Activated CD4-positive, alpha-beta T cell treated with anti-CD3 and anti-CD28 coated beads for 4 hours (primary cell): ENCODE measurements at places on chromosomes 3 and 15.

- DNase-seq: no peak
Measured at GRCh38 chr15:34719695-34720094, 35.1 kb downstream of the GJD2 start.

DNA sequence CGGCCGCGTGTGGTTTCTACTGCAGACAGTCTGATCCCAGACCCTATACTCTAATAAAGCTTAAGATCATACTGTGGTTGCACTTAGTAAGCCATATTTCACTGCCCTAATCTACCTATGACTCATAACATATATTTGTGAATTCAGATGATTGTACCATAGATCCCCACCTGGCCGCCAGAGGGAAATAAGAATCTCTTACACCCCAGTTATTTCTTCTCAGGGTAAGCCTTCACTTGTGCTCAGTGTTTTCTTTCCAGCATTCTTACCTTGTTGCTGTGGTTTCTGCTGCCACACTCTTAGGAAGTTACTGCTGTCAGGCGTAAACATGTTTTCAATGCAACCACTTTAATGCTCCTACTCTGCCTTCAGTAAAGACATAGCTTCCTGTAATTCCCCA is 105.9 kb downstream of the B3GALNT1 start:
- DNase-seq: no peak

DNA sequence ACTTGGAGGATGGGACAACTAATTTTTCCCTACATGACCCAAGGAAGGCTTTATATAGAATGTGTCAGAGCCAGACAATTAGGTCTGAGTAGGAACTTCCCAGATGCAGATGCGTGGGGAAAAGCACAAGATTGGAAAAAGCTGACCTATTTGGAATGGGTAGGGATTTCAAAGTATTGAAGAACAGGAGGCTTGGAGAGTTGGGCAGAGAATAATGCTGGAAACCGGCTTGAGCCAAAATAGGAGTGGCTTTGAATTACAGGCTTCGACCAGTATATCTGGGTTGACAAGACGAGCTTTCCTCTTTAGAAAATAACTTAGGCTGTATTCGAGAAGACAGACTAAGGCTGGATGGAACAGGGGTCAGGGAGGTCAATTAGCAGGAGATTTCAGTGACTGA is 181.1 kb downstream of the GBE1 start:
- DNase-seq: no peak

GRCh38 chr15:61041886-61042285 is 187.2 kb downstream of the RORA start:
- no peak for DNase-seq

DNA sequence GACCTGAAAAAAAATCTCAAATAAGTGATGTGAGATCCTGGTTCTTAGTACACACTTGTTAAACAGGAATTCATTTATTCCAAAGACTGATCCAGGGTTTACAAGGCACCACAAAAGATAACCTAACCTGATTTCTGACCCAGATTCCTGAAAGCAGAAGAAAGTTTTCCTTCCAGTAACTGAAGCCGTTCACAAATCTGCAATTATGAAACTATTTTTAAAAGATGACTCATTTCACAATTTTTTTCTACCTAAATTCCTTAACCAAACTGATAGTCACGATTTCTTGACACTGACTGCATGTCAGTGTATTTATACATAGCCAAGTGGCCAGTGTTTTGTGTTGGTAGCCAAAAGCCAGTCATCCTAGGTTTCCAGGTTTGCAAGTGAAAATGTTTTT is 17.1 kb downstream of the SLC9A9 start:
- no peak for DNase-seq

GRCh38 chr3:27577504-27577903 is 93.3 kb upstream of the SLC4A7 start:
- DNase-seq: no peak

GRCh38 chr3:138027821-138028220 is 17.9 kb downstream of the CLDN18 start:
- no peak for DNase-seq

GRCh38 chr3:114903213-114903612 is 243.9 kb downstream of the ZBTB20 start:
- no peak for DNase-seq

DNA sequence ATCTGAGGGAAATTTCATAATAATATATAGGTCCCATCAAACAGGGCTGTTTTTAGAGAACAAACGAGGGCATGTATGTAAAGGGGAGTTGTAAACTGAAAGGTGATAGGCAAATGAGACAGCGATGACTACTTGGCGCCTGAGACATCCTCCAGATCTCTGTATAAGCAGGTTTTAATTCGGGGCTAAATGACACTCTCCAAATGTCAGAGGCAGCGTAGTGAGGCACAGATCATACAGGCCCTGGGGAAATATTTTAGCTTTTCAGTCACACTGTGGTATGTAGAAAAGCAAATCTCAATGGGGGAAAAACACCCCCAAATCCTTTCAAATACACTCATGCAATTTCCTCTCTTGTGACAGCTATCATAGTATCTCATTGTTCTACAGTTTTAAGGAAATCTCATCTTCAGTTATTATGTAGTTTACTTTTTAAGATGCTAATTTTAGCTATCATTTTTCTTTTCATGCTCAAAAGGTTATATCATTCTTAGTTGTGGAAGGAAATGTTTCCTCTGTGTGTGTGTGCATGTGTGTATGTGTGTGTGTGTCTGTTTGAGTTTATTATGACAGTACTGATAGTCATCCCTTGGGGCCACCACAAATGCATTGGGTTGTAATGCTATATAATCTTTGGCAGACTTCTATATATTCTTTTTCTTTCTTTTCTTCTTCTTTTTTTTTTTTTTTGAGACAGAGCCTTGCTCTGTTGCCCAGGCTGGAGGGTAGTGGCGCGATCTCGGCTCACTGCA is 1.1 kb downstream of the TPRG1 start:
- no peak for DNase-seq

- DNase-seq: no peak
Measured at GRCh38 chr3:176562331-176562730, 635.0 kb downstream of the TBL1XR1 start.

- no peak for DNase-seq
Measured at GRCh38 chr3:196357905-196358304, 19.7 kb upstream of the TM4SF19 start.

DNA sequence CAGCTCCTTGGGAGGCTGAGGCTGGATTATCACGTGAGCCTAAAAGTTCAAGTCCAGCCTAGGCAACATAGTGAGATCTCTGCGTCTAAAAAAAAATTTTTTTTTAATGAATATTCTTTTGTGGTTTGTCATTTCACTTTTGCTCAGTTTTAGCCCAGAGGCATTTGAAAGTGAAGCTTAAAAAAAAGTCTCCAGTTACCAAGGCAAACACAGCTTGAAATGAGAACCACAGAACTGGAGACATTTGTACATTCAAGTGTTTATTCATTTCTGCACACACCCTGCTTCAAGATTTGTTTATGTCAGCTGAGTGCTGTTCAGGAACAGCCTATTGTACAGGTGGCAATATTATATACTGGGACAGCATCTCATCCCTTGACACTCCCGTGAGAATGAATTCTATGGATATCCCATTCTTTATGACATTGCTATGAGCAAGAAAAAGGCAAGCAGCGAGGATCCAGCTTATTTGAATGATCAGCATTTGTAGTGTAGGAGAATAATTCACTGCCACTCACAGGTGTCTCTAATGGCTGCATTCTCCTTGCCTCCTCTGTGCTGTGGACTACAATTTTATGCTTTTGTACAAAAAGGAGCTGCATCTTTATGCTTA is 444.8 kb upstream of the GRM7 start:
- no peak for DNase-seq

DNA sequence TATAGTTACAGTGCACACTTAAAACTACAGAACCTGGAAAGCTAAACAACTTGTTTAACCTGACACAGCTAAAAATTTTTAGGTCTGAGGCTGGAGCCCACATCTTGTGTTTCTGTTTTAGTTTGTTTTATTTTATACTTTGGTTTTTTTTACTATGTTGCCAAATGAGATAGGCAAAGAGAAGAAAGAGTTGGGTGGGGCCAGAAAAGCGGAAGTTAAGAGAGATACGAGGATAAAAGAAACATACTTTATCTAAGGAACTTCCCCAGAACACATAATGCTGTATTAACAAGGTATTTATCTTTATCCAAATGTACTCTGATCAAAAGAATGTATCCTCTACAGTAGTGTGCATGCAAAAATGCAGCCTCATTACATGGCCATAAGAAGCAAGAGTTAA is 1145.7 kb downstream of the EPHA3 start:
- no peak for DNase-seq

DNA sequence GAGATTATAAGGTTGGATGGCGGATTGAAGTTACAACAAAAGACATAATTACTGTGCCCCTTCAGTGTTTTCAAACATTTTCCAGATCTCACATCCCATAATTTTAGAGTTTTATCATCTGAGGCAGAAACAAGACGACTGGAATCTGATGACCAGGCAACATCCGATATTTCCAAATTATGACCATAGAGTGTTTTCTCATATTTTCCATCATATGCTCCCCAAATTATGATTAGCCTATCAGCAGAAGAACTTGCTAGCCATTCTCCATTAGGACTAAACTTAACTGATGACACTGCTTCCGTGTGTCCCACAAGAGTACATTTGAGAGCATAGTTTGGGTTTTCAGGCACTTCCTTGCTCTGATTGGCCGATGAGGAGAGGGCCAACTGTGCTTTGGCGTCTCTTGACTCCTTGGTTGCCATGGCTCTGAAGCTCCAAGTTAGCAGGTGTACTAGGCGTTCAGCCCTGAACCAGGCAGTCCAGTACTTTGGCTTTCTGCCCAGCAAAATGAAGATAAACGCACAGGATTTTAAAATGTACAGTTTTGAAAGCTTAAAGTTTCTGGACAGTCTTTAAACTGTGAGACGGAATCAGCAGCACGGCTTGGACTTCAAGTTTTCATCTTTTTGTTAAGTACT is 638 bp downstream of the WDR5B start:
- DNase-seq: peak; percentile 23

DNA sequence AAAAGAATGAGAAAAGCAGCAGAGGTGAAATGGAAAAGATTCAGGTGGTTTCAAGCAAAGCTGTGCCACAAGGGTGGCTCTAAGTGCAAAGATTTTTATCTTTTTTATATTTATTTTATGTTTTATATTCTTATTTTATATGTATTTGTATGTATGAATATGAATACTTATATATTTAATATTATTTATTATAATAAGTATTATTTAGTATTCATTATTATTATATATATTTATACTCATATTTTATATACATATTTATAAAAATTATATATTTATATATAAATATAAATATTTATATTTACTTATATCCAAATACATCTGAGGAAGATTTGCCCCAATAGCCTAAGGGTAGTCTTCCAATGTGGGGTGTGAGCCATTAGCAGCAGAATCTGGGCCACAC is 1002.0 kb downstream of the CADM2 start:
- DNase-seq: no peak

GRCh38 chr3:176919836-176920765 is 277.2 kb downstream of the TBL1XR1 start:
- DNase-seq: no peak

- no peak for DNase-seq
Measured at GRCh38 chr3:150414258-150414657, 6.2 kb downstream of the TSC22D2 start.

GRCh38 chr3:184543843-184544512 is 17.6 kb upstream of the EPHB3 start:
- peak; percentile 61 for DNase-seq

DNA sequence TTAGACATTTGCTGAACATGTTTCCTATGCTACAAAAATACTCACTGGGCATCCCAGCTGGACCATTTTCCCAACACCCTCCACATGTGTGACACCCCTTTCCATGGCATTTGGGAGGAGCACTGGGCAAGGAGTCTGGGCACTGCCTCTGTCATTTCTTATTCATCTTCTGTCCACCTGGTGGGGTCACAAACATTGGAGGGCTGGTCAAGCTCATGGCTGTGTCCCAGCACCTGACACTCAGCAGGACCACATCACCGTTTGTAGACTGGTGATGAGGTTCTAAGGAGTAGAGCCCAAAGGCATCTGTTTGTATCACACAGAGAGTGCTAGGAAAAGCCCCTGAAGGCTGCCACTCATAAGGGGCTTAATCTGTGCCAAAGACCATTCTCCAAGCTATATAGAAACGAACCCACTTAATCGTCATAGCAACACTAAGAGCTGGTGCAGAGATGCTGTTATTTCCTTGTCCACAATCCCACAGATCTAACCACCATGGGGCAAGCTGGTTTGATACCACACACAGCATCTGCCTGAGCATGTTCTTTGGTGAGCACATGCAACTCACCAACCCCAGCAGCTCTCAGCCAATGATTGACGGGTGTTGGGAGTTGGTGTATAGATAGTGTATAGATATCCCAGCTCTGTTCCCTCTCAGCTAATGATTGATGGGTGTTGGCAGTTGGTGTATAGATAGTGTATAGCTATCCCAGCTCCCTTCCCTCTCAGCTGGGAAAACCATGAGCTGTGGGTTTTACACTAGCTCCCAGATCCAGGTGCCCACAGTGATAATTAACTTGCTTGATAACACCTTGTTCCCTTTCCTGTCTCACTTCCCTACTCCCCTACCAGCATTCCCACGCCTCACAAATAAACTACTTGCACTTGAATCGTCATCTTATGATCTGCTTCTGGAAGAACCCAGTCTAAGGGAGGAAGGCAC is 42.7 kb upstream of the ATP2B2 start:
- no peak for DNase-seq

- no peak for DNase-seq
Measured at GRCh38 chr3:110344897-110345767, 726.5 kb upstream of the NECTIN3 start.

GRCh38 chr3:25377042-25377441 is 51.0 kb upstream of the RARB start:
- no peak for DNase-seq

DNA sequence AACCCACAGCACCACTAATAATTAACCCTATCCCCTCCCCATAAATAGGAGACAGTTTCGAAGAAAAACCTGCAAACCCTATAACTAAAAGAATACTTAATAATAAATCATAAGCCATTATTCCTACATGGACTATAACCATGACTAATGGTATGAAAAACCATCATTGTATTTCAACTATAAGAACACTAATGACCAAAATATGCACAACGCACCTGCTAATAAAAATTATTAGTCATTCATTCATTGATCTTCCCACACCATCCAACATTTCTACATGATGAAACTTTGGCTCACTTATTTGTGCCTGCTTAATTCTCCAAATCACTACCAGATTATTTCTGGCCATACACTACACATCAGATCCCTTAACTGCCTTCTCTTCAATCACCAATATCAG is 16.6 kb downstream of the AQP9 start:
- no peak for DNase-seq

GRCh38 chr3:32406486-32407408 is 15.1 kb downstream of the CMTM7 start:
- DNase-seq: no peak
